ENCODE measurements at places on chromosomes 3 and 15.

GRCh38 chr15:101697488-101697887 is 26.8 kb downstream of the TARS3 start:
- peak; percentile 10 for DNase-seq

DNA sequence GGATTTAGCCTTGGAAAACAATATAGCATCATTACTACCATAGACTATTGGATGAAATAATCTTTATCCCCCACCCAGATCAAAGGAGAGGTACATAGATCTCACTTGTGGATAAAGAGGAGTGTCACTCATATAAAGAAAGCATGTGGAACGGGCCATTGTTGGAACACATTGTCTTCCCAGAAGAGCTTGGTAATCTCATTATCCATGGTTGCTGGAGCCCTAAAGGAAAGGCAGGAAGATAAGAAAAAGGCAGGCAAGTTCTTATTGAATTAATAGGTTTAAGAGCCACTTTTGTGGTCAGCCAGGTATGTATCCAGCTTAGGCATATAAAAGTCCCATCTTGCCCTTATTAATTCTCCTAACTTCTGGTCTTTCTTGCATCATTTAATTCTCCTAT is 659.1 kb downstream of the GRM7 start:
- DNase-seq, result no peak

- DNase-seq, result peak; percentile 37
These were observed 31.6 kb upstream of the SLC35G2 start for GRCh38 chr3:136787349-136787748.

DNA sequence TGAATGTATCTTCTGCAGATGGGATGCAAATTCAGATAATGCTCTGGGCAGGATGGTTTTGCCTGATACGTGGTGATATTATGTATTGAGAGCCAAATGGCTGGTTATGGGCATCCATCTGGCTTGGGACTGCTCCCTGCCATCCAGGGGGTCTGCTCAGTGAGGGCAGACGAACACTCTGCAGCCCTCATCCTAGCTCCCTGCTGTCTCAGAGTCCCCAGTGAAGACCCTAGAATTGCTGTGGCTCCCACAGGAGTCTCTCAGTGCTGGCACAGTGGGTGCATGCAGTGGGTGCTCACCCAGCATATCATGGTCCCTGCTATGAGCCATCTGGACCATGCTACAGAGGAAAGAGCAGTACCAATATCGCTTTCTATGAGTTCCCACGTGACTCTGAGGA is 10.3 kb downstream of the CX3CR1 start:
- DNase-seq, result no peak

GRCh38 chr3:101646726-101647125 is 30.2 kb downstream of the ZBTB11 start:
- DNase-seq, result no peak

DNA sequence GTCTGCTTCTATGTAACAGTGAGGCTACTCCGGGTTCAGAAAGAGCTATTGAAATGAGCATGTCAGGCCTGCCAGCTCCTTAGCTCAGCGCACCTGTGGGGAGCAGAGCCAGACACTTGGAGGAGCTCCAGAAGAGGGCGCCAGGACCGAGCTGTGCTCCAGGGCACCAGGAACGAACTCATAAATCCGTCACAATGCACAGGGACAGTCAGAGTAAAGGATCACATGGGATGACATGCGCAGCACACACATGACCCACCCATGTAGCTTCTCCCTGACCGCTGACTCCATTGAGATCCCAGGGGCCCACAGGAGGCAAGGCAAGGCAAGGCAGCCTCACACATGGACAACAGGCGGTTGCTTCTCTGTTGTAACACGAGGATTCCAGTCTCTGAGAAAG is 26.0 kb upstream of the GNB5 start:
- DNase-seq, result peak; percentile 20

GRCh38 chr3:7447197-7447769 is 586.4 kb downstream of the GRM7 start:
- no peak for DNase-seq

DNA sequence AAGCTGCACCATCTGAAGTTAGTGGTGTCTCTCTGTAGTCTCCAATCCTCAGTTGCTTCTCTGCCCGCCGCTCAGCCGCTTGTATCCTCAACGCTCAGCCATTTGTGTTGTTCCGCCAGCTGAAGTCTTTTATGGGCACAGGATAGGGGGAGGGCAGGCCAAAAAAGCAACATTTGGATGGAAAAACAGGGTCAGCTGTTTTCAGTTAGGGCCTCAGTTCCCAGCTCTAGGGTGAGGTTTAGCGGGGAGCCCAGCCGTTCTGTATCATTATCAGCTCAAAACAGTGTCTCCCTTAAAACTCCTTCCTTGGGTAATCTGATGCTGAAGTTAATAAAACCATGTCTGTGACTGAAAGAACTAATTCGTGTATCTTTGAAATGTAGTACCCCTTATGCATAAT is 329.5 kb upstream of the AZI2 start:
- DNase-seq, result no peak

- DNase-seq, result no peak
These were observed 13.2 kb downstream of the KLHL18 start for GRCh38 chr3:47295976-47296375.

GRCh38 chr15:41258750-41259471 is 27.8 kb downstream of the CHP1 start:
- no peak for DNase-seq

Measured in CD4-positive, alpha-beta T cell treated with Interleukin-17A for 1 hour (primary cell).